ENCODE measurements at places on chromosomes 11 and 22. TPM values are rescaled to one million over a fixed set of nuclear protein-coding genes. Genes with fewer than 3 reads are reported as not detected.

The PTPN5 gene
- total RNA-seq = not detected

The TSSK2 gene
- not detected for total RNA-seq

The GTF2H1 gene
- total RNA-seq = 72.9 TPM

DNA sequence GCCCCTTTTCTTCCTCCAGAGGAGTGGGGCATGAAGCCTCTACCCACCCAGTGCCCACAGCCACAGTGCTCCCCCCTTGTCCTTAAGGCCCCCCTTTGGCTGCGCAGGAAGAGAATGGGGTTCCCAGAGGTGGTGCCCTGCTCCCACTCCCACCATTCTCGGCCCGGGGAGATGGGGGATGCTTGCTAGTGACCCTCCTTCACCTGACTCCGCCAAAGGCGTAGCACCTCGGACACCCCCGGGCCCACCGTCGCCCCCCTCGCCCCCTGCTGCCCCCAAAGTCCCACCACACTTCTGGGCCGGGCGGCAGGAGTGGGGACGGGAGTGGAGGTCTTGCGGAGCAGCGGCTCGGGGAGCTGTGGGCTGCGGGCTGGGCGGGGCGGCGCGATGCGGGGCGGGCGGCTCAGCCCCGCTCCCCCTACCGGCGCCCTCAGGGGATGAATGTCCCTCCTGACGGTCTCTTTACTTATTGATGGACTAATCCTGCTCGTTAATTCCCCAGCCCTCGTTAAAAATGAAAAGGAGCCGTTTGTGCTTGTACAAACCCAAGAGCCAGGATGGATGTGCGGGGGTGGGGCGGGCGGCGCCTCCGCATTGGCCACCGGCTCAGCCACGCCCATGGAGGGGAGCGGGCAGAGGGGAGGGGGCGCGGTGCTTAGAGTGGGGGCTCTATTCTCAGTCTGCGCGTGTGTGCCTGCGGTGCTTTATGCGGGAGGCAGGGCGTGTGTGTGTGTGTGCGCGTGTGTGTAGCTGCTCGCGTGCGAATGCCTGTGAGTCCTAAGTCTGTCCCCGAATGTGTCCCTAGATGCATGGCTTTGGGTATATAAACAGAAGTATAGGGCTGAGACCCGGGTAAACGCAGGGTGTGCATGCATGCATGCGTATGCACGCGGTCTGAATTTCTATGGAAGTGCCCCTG lies 25.6 kb downstream of the SYT7 start:
- no peak for DNase-seq

DNA sequence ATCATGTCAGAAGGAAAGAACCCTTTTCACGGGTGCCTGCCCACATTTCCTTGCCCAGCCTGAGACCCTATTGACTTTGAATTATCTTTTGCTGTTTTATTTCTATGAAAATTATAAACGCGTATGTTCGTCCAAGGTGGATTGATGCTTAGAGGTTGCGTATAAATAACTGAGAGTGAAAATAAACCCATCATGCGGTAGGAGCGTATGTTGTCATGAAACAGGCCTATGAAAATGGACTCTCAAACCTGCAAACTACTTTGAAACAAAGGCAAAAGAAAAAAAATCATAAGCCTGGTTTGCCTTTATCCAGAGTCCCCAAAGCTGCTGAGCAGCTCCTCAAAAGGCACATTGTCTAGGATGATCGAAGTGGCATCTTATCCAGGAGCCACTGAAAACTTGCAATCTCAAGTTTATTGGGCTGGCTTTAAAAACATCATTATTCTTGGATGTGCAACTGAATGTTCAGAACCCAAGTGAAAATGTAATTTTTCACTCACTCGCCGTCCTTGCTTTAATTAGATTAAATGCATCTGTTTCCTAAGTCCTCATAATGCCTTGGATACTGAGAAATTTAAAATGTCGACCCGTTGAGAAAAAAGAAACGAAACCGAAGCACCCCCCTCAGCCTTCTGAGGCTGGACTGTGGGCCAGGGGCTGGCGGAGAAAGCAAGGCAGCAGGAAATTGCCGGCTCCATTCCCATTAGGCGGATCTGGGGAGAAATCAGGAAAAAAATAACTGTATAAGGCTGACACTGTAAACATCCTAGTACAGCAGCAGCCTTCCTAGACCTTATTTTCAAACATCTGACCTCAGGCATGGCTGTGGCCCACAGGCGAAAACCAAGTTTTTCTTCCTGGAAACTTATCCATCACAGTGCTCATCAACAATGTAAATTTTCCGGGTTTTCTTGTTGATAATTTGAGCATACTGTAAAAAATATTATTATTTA lies 82.9 kb upstream of the PPARA start:
- DNase-seq = no peak

- DNase-seq = no peak
These were observed 979 bp upstream of the MOGAT2 start for GRCh38 chr11:75716659-75717058.

- DNase-seq = no peak
These were observed 173.3 kb downstream of the TBC1D22A start for GRCh38 chr22:46935506-46936377.

The MRPL11 gene
- 140 TPM for total RNA-seq

DNA sequence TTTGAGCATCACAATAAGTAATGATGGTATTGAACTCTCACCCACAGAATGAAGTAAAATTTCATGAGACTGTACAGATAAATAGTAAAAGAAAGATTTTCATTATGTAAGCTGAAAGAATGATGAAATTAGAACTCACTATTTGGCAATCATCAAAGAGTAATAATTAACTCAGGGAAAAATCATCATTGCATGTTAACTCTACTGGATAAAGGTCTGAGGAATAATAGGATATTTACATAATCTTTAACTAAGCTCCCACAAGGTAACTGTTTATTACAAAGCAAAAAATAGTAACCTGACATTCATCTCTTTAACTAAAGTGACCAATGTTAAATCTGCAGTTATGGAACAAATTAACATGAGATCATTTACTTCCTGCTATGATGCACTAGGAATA lies 739.9 kb downstream of the FAM181B start:
- no peak for DNase-seq

DNA sequence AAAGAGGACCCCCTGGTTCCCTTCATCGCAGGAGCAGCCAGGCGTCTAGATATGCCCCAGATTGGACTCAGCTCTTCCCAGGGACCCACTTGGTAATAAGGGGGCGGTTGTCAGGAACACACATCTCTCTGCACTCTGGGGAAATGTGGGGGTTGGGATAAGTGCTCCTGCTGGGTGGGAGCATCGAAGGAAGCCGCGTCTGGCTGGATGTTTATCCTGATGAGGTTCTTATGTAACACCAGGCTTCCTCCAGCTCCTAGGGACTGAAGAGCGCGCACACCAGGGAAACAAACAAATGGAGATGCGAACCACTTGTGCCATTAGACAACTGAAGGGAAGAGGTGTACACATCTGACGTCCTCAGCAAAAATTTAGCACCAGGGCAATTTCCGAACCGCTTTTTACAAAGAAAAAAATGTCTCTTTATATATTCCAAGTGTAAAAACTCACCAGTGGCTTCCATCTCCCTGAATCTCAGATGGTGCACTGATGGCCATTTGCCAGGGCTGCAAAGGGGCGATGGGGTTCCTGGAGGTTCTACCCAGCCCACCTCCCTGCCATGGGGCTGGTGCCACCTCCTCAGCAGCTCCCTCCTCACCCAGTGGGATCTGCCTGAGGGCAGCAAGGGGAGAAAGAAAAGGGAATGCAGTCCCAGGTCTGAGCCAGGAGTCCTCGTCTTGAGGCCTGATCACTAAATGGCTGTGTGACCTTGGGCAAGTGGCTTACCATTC lies 89.4 kb downstream of the PKNOX2 start:
- no peak for DNase-seq

DNA sequence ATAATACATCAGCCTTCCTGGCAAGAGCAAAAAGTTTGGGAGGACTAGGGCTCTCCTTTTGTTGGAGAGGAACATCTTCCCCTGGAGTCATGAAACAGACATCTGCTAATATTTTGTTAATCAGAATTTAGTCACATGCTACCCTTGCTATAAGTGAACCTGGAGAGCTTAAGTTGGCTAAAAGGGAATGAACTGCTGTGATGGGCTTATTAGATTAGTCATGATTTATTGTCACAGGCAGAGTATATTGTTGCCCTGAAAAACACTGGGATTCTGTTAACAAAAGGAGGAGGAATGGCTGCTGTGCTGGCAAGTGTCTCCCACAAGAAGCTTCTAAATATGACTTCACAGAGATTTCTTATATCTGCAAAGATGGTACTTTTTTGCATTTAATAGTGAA lies 16.0 kb downstream of the TCP11L1 start:
- DNase-seq = no peak
